Amygdala (tissue), 56 donors: ENCODE measurements at places on chromosomes 3 and 15.

DNA sequence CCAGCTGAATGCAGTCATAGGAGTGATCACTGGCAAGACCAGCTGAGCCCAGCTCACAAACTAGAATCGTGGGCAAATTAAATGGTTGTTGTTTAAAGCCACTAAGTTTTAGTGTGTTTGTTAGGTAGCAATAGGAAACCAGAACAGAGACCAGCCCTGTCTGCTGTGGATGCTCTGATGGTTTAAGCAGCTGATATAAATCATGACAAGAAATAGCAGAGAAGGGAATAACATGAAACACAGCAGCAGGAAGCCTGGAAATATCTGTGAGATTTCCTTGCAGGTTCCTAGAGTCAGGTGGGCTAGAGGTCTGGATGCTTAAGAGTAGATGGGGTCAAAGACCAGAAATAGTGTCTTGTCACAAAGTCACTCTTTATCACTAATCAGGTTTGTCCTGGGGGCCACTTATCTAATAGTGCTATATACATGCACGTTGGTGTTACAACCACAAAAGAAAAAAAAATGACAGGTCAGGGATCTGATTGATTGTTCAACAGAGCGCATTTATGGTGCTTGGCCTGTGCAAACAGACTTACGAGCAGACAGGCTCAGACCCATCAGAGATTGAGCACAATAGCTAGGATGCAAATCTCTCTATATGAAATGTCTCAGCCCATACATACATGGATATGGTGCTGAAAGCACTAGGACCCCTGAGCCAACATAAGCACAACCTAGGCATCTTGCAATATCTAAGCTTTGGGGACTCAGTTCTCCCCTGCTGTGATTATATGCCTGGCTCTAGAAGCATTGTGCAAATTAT lies 967.7 kb downstream of the AGBL1 start:
- no peak for DNase-seq

GRCh38 chr3:134369861-134370596 lies 4.2 kb downstream of the AMOTL2 start:
- DNase-seq: no peak

- DNase-seq: no peak
Observed at GRCh38 chr3:160400702-160401150, 1.3 kb downstream of the SMC4 start.

- no peak for DNase-seq
Observed at GRCh38 chr3:194824701-194825111, 139.0 kb downstream of the FAM43A start.

DNA sequence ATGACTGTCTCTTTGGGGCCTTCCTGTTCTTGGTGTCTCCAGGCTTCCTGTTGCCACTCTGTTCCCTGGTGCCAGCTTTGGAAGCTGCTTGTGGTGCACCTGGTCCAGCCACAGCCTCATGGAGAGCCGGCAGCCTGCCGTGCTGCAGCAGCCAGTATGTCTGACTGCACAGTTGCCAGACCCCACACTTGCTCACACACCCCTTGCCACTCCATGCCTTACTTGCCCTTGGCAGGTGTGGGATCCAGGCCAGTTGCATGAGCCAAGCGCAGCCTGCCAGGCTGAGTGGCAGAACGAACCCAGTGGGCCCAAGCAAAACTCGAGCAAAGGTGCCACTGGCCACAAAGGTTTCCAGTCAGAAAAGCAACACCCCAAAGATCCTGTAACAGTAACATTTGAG lies 309.2 kb downstream of the DOCK3 start:
- DNase-seq: no peak

GRCh38 chr3:89098964-89099585 lies 8.3 kb upstream of the EPHA3 start:
- no peak for DNase-seq

DNA sequence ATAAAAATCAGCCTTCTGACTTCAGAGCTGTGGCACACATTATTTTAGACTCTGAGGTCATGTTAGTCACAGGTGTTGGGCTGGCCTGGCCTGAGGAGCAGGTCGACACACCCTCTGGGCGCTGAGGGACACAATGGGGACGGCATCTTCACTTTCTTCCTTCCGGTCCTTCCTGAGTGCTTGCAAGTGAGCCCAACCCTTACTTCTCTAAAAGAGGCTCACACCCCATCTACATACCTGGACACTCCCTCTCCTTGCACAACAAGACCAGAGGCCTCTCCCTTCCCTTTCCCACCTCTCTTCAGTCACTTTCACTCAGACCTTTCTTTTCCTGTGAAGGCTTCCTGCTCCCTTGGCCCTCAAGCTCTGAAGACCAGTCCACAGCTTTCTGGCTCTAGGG lies 85.4 kb downstream of the XXYLT1 start:
- no peak for DNase-seq

GRCh38 chr3:126105691-126106187 lies 21.8 kb upstream of the SLC41A3 start:
- no peak for DNase-seq

DNA sequence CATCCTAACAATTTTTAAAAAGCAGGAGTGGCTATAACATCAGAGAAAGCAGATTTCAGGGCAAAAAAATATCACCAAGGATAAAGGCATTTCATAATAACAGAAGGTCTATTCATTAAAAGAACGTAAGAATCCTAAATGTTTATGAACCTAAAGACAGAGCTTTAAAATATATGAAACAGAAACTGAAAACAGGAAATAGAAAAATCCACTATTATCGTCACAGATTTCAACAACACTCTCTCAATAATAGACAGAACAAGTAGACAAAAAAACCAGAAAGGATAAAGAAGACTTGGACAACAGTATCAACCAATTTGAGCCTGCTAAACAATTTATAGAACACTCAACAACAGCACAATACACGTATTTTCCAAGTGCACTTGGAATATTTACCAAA lies 71.4 kb downstream of the FBXL22 start:
- no peak for DNase-seq

- DNase-seq: no peak
Observed at GRCh38 chr3:151960961-151961580, 87.6 kb downstream of the SUCNR1 start.

DNA sequence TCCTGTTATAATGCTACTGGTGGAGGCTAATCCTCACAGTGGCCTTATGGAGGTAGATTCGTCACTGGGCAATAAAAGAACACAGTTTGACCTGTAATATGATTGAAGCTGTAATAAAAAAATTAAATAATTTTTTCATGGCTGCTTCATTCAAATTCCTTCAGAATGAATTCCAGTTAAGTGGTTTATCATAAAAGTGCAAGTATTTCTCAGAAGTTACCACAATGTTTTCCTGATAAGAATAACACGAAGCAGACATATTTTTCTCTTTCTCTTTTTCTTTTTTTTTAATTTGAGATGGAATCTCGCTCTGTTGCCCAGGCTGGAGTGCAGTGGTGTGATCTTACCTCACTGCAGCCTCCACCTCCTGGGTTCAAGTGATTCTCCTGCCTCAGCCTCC lies 15.6 kb downstream of the B4GALT4 start:
- no peak for DNase-seq

DNA sequence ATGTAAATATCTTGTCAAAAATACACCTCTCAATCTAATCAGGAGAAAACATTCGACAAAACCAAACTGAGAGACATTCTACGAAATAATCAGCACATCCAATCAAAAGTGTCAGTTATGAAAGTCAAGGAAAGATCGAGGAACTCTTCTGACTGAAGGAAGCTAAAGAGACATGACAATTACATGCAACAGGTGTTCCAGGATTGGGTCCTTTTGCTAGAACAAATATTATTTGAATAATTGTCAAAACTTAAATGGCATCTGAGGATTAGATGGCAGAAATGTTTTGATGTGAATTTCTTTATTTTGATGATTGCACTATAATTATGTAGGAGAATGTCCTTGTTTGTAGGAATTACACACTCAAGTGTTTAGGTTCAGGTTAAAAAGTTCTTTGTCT lies 124.1 kb upstream of the HES1 start:
- DNase-seq: no peak

DNA sequence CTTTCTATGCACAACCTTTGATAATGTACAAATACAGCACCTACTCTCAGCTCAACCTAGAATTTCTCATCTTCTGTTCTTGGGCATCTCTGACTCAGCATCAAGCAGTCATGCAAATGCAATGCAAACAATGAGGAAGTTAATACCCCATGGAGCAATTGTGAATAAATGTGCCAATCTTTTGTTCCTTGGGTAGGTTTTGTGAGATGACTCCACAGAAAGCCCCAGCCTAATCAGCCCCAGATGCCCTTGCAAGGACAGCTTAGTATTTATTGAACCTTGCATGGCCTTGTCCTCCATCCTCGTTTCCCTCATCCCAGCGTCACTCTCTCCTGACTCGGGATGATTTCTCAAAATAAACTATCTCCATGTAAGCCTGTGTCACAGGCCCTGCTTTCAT lies 494.7 kb upstream of the NECTIN3 start:
- no peak for DNase-seq

DNA sequence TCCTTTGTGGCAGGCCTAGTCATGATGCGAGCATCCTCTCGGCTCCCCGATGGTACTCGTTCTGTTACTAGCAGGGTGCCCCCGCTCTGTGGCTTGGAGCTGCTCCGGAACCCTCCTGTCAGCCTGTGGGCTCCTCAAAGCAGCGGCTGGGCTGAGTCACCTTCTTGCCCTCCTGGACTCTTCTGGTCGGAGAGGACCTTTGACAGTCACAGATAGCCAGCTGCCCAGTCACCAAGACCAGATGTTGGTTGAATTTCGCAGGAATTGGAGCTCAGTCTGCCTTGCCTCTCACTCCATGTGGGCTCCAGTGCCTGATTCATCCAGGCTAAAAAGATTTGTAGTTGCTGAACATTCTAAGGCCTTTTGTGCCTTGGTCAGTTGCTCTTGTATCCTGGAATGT lies 94.5 kb downstream of the CHCHD6 start:
- DNase-seq: no peak

DNA sequence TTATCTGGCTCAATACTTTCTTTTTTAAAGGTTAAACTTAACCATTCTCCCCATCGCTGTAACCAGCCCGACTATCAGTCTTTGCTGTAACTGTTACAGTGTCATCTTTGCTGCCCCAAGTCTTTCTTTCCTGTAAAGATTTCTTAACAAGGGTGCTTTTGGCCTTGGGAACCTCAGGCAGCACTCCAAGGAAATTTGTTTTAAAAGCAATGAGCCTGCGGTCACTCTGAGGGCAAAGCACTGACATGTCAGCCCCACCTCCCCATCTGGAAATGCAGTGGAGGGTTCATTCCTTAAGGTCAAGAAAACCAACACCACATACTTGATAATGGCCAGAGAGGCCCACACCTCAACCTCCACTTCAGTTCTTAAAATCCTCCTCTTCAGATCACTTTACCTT lies 3.2 kb downstream of the TRANK1 start:
- DNase-seq: no peak

DNA sequence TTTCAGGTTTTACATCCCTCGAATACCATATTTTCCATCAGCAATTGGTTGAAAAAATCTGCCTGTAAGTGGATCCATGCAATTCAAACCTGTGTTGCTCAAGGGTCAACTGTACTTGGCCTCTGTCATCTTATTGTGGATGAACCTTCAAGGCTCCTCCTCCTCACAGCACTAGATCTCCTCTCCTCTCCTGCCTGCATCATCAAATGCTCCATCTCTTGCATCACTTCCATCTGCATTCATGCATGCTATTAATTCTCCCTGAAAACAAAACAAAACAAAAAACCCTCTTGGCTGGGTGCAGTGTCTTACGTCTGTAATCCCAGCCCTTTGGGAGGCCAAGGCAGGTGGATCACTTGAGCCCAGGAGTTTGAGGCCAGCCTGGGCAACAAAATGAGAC lies 10.1 kb downstream of the BCL2L10 start:
- DNase-seq: no peak

GRCh38 chr15:77742570-77742969 lies 109.9 kb upstream of the LINGO1 start:
- DNase-seq: no peak

- DNase-seq: no peak
Observed at GRCh38 chr3:132433121-132433520, 15.8 kb downstream of the DNAJC13 start.

DNA sequence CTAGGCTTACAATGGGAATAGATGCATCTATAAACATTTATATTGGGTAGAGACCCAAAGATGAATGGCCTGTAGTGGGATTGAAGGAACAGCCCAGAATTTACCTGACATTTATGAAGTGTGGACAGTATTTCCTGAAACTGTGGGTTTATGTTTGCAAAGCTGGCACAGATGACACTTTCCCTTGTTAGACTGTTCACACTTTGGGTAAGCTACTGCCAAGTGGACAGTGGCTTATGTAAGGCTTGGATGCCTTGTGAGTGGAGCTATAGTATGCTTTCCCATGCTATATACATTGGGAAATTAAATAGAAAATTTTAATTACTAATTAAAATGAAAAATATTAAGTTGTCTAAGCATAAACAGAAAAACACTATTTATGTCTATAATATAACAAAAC lies 48.5 kb downstream of the STARD9 start:
- DNase-seq: no peak

- no peak for DNase-seq
Observed at GRCh38 chr15:67979281-67979680, 74.8 kb upstream of the PIAS1 start.

GRCh38 chr3:127726894-127727293 lies 54.1 kb downstream of the ABTB1 start:
- DNase-seq: no peak

DNA sequence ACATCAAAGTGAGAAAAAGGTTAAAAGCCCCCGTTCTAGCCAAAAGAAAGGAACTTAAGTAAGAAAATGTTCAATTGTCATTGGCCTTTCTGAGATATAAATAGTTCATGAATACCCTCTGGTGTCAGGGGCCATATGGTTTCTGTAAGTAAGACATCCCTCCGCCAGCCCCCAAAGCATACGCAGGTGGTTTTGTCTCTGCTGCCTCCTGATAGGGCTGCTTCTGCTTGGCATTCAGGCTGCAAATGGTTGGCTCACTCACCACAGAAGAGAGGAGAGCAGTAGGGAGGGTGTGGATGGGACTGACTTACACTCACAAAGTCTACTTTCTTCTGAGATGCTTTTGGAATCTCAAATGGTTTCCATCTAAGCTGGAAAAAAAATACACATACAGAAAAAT lies 29.8 kb downstream of the HGD start:
- DNase-seq: no peak

DNA sequence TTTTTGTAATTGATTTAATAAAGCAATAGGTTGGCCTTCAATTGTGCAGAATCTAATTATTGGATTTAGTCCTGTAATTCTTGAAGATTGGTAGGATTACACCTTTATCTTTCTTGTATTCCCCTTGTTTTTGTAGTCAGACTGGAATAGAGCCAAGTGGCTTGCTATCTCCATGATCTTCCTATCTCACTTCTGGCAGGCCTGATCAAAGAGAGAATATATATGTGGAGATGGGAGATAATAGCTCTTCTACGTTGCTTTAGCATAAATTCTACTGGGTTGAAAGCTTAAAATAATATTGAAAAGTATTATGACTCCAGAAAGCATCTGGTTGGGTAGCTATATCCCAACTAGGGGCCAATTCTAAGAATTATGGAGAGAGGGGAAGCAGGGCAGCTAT lies 16.9 kb upstream of the IFT57 start:
- DNase-seq: no peak
